ENCODE measurements at places on chromosomes 1 and 21.

GRCh38 chr1:8333246-8333987, 15.5 kb downstream of the SLC45A1 start:
- no peak for DNase-seq

- no peak for DNase-seq
These were observed 93.6 kb downstream of the KIF14 start for GRCh38 chr1:200526709-200527612.

- no peak for DNase-seq
These were observed 57.0 kb downstream of the ITSN1 start for GRCh38 chr21:33699277-33699676.

DNA sequence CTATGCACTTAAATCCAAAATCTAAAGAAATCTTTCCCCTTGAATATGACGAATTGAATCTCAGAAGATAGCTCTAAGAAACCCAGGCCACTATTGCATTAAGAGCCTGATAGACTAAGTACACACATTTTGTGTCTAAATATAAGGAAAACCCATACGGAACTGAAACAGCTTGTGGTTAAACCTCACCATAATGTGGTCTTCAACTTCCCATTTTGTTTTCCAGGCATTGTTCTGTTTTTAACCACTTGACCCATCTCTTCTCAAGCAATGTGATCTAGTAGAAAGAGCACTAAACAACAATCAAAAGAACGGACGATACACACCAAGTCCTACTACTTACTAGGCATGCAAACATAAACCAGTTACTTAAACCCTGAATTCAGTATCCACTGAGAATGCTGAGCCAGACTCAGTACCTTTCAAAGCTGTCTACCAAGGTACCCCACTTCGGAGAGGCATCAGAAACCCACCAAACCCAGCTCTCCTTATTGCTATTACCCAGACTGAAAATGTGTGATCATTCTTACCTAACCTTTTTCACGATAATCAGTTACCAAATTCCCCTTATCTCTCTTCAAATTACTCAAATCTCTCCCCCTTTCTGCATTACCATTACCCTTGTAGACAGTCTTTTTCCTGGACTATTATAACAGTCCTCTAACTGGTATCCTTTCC, 12.8 kb downstream of the OTUD7B start:
- DNase-seq = no peak

DNA sequence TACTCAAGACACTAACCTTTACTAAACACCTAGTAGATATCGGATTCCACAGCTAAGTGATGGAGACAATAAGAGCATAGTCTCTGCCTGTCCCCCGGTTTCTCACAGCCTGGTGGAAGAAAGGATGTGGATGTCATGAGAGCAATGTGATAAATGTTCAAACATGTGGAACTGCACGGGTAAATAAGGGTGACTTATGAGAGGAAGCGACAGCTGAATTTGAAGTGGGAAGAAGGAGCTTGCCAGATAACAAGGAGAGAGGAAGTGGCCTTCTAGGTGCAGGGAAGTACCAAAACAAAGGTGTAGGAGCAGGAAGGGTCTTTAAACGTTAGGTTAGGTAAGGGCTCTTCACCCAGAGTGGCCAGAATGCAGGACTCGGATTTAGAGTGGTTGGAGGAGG, 178.6 kb upstream of the NRIP1 start:
- DNase-seq = no peak

GRCh38 chr1:3156936-3157335, 87.9 kb downstream of the PRDM16 start:
- DNase-seq = no peak

GRCh38 chr1:66356605-66357004, 177.3 kb upstream of the SGIP1 start:
- no peak for DNase-seq

- DNase-seq = no peak
These were observed 195.7 kb downstream of the FCRL5 start for GRCh38 chr1:157356601-157357000.

DNA sequence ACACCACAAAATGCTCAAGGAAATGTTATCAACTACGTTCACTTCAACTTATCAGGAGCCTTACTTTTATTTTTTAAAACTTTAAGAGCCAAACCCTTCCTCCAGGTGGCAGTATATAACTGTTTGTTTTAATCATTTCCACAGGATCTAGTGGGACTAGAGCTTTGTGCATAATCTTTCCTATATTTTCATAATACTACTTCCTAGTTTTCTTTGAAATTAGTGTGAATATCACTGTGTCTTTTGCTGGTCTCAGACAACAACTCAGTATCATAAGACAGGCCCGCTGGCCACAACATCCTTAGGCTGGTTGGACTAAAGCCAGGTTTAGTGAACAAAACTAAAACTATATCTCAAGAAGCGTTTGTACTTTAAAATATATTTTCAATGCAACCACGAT, 145.5 kb downstream of the TIAM1 start:
- no peak for DNase-seq

- no peak for DNase-seq
These were observed 1.7 kb downstream of the TOR1AIP1 start for GRCh38 chr1:179883745-179884138.

GRCh38 chr21:46097336-46098293, at the start of gene COL6A2:
COL6A2 (plus strand) TSS chr21:46098112.
- DNase-seq = no peak

- no peak for DNase-seq
These were observed 619.4 kb upstream of the ADAMTS5 start for GRCh38 chr21:27586326-27586725.
